ENCODE measurements at places on chromosomes 7 and 10. TPM values are rescaled to one million over a fixed set of nuclear protein-coding genes. Genes with fewer than 3 reads are reported as not detected.

DNA sequence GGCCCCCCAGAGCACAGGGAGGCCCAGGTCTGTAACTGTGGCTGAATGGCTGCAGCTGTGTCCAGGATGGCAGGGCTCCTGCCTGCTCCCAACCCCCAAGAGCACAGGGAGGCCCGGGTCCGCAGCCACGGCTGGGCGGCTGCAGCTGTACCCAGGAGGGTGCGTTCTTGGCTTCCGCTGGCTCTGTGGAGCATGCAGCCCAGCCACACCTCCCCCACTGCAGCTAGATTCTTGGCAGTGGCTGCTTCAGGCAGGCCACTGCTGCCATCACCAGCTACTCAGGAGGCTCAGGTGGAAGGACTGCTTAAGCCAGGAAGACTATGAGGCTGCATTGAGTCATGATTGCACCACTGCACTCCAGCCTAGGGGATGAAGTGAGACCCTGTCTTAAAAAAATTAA, 27.9 kb downstream of the C7orf25 start:
- DNase-seq, result no peak
- H3K27ac ChIP-seq, result no peak overlapping the region
- no peaks in the 10 kb centered on the region for H3K27me3 ChIP-seq
- H3K36me3 ChIP-seq, result peaks cover 1% of the 10 kb centered on the region
- H3K4me1 ChIP-seq, result peaks cover 22% of the 10 kb centered on the region

- H3K27ac ChIP-seq, result no peak overlapping the region
- H3K4me3 ChIP-seq, result no peak overlapping the region
- no peak for DNase-seq
- H3K27me3 ChIP-seq, result peaks cover 17% of the 10 kb centered on the region
These were observed 1002.3 kb upstream of the KCND2 start for GRCh38 chr7:119270644-119271043.

DNA sequence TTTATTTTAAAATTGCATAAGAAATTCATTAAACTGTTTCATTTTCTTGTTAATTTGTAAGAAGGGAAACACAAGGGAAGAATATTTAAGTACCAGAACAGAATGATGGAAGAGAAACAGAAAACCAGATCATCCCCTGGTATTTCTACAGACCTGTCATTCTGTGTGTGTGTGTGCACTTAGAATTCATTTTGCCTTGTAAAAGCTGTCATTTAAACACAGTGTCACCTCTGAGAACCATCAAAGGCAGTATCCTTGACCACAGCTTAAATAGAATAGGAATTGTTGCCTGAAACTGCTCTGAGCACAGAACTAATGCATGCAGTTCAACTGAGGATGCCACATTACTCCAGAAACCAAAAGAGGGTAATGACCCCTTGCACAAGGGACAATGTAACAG, 6.8 kb upstream of the CRPPA start:
- DNase-seq, result no peak
- no peak overlapping the region for H3K27ac ChIP-seq
- H3K4me3 ChIP-seq, result no peak overlapping the region
- H3K27me3 ChIP-seq, result no peaks in the 10 kb centered on the region
- peaks cover 9% of the 10 kb centered on the region for H3K4me1 ChIP-seq

- no peaks in the 10 kb centered on the region for H3K27me3 ChIP-seq
- peaks cover 29% of the 10 kb centered on the region for H3K4me1 ChIP-seq
- H3K27ac ChIP-seq, result peak overlapping the region; percentile 2
- peaks cover 2% of the 10 kb centered on the region for H3K36me3 ChIP-seq
- no peak overlapping the region for H3K4me3 ChIP-seq
These were observed 101.4 kb downstream of the SEMA3E start for GRCh38 chr7:83547526-83547925.

DNA sequence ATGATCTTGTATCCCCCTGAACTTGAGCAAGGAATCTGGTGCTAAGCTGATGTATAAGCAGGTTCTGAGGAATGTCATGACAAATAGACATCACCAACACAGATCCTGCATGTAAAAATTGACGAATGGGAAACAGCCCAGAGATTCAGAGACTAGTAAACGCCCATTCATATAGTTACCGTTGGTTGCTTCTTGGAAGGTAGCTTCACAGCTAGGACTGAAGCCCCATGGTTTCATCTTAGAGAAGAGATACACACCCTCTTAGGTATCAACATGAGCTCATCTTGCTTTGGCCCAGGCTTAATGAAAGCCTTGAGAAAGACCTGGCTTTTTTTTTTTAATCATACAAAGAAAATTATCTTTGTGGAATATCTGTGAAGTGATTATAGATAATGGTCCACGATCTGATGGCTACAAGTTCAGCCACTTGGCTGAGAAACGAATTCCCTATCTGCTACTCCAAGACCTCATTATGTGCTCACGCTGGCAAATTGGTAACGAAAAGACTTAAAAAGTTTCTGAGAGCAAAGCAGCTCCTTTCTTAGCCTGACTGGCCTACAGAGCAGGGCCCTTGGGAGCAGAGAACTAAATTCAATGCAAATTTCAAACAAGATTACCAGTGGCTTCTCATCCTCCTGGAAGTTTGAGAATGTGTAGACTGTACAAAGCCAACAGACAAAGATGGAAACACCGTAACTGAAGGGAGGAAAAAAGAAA, 181.1 kb downstream of the NRP1 start:
- H3K27ac ChIP-seq, result no peak overlapping the region
- no peak for DNase-seq
- no peak overlapping the region for H3K4me3 ChIP-seq
- H3K36me3 ChIP-seq, result peaks cover 3% of the 10 kb centered on the region
- H3K27me3 ChIP-seq, result no peaks in the 10 kb centered on the region

DNA sequence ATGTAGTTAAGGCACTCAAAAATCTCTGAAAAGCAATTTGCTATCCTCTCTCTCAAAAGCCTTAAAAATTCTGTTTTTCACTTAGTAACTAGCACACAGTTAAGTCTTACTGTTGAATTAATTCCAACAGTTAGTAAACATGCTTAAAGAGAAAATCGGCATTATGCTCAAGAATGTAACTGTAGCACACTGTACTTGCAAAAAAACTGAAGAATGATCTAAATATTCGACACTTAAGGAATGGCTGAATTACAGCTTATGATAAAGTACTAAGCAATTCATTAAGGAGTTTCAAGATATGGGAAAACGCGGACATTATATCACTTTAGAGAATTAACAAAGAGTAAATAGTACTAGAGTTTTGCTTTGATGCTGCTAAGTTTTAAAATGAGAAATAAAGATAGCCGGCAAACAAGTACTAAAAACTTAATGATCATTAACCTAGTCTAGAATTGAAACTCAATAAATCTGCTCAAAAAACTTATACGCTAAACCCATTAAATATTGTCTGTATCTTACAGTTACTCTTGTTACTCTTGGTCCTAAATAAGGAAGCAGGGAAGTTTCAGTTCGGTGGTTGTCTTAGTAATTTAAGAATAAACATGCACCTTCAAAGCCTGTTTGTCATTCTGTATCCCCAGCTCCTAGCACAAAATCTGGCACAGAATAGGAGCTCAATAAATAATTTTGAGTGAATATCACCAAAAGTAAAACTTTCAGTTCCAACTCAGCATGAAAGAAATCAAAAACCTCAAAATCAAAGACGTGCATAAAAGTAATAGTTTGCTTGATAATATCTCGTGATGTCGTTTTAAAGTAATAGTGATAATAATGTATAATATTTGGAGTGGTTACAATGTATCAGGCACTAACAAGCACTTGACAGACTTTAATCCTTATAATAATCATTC, 1.2 kb downstream of the TRDMT1 start:
- peaks cover 33% of the 10 kb centered on the region for H3K4me1 ChIP-seq
- H3K27me3 ChIP-seq, result no peaks in the 10 kb centered on the region
- H3K4me3 ChIP-seq, result peak overlapping the region; percentile 87
- no peaks in the 10 kb centered on the region for H3K36me3 ChIP-seq

- H3K27me3 ChIP-seq, result no peaks in the 10 kb centered on the region
- H3K27ac ChIP-seq, result no peak overlapping the region
- H3K36me3 ChIP-seq, result no peaks in the 10 kb centered on the region
- DNase-seq, result no peak
- peaks cover 30% of the 10 kb centered on the region for H3K4me1 ChIP-seq
These were observed 36.1 kb upstream of the SMNDC1 start for GRCh38 chr10:110340816-110341215.

DNA sequence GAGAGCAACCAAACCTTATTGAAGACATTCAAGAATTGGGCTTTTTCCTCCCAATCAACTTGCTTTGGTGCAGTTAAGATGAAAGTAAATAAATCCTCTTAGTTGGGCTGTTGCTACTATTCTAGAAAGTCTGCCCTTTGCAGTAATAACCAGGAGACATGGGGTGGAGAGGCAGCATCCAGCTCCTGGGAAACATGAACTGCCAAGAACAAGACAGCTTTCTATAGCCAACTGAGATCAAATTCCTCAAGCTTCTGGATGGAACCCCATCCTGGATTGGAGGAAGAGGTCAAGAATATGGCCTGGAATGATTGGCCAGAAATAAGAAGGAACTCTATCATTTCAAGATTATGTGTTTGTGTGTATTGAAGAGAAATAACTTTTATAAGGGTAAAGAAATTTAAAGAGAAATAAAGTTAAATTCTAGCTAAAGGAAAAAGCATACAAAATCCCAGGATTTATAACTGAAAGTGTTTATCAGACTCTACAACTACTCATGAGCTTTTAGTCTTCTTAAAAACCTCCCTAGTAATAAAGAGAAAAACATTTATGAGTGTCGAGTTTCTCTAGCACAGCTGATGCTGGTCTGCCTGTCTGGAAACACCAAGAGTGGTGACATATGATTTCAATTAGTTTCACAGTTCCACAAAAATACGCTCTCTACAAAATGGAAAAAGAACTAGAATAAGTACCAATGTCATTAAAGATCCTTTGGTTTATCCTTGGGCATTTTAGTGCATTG, 70.1 kb upstream of the COL1A2 start:
- H3K4me1 ChIP-seq, result peaks cover 40% of the 10 kb centered on the region
- H3K4me3 ChIP-seq, result no peak overlapping the region
- DNase-seq, result no peak
- H3K36me3 ChIP-seq, result peaks cover 11% of the 10 kb centered on the region
- H3K27ac ChIP-seq, result peak overlapping the region; percentile 85
- H3K27me3 ChIP-seq, result no peaks in the 10 kb centered on the region

DNA sequence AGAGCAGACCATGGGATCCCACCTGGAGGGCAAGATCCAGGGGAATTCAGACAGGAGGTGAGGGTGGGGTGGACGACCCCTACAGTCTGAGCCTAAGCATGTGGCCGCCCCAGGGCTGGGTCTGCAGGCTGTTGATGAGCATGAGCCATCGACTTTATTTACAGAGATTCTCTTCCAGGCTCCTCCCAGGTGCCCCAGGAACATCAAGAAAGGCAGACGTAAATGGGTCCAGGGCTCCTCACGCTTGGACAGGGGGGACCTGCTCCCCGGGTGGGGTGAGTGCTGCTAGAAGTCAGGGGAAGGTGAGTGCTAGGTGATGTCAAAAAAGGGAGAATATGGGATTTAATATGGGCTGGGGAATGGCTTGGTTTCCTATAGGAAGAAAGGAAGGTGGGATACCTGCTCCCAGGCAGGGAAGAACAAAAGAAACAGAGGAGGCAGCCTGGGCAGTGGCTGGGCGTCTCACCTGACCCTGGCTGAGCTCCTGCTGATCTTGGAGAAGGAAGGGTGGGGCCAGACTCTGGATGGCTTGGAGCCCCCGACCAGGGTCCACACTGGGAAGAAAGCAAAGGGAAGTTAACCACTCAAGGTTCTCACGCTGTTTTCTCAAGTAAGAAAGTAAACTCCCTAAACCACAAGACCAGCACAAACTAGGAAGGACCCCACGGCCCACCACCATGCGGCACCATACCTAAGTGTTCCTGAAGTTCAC, 162.1 kb upstream of the SHH start:
- no peaks in the 10 kb centered on the region for H3K4me1 ChIP-seq
- no peaks in the 10 kb centered on the region for H3K36me3 ChIP-seq
- no peak for DNase-seq
- no peak overlapping the region for H3K27ac ChIP-seq
- H3K27me3 ChIP-seq, result peaks cover 56% of the 10 kb centered on the region

- DNase-seq, result no peak
- H3K4me3 ChIP-seq, result no peak overlapping the region
- H3K27ac ChIP-seq, result peak overlapping the region; percentile 83
- H3K27me3 ChIP-seq, result no peaks in the 10 kb centered on the region
- no peaks in the 10 kb centered on the region for H3K36me3 ChIP-seq
These were observed 20.1 kb downstream of the CCSER2 start for GRCh38 chr10:84348447-84348846.

GRCh38 chr7:50331564-50332208, 27.2 kb downstream of the IKZF1 start:
- no peak overlapping the region for H3K4me3 ChIP-seq
- peaks cover 25% of the 10 kb centered on the region for H3K27me3 ChIP-seq
- H3K4me1 ChIP-seq, result no peaks in the 10 kb centered on the region
- H3K36me3 ChIP-seq, result no peaks in the 10 kb centered on the region
- no peak overlapping the region for H3K27ac ChIP-seq

DNA sequence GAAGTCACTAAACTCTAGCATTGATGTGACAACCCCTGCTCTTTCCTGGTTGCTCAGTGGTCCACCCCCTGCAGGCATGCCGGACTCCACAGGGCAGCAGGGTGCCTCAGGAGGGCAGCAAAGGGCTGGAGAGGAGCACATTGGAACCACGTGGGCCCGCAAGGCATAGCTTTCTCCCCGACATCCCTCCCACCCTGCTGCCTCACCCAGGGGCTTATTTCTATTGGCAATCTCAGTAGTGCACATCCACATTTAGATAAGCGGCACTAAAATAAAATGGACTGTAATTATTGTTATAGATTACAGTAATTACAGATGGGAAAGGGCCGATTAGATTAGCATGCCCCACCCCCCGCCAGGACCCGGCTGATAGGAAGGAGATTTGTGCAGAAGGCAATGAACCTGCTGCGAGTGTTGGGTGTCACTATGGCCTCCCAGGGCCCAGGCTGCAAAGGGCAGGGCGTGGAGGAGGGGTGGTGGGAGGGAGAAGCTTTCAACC, 580.1 kb downstream of the GRID1 start:
- H3K36me3 ChIP-seq, result no peaks in the 10 kb centered on the region
- no peak overlapping the region for H3K27ac ChIP-seq
- no peaks in the 10 kb centered on the region for H3K27me3 ChIP-seq

DNA sequence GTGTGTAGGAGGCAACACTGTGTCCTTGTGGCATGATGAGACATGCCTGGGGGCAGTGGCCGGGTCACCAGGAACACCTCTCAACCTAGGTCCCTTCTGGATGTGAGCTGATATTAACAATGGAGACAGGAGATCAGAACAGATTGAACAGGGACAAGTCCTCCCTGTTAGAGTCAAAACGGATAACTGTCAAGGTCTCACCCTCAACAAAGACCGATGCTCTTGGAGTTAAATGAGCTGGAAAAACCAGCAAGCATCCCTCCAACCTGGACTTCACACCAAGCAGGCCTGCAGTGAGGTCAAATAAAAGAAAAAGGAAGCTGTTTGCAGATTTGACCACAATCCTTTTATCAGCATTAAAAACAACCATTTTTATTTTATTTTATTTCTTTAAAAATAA, 49.0 kb downstream of the SLIT1 start:
- no peak for DNase-seq
- peaks cover 5% of the 10 kb centered on the region for H3K4me1 ChIP-seq
- no peak overlapping the region for H3K27ac ChIP-seq
- H3K27me3 ChIP-seq, result peaks cover 39% of the 10 kb centered on the region
- H3K36me3 ChIP-seq, result peaks cover 3% of the 10 kb centered on the region

Gene BLVRA
- total RNA-seq, result 53.8 TPM

Gene ASB10
- total RNA-seq, result not detected

Gene RPEL1
- total RNA-seq, result not detected

Gene PHYH
- 24.9 TPM for total RNA-seq

Gene MEST
- total RNA-seq, result 43.2 TPM

Gene LIPF
- total RNA-seq, result not detected

Gene GBX1
- total RNA-seq, result not detected

Gene KLHL7
- 38.1 TPM for total RNA-seq

Gene CHN2
- 0.56 TPM for total RNA-seq

All from chondrocyte (in vitro differentiated cells).